Cerebellum (tissue), 4 donors: ENCODE measurements at places on chromosomes 3 and 15. TPM values are rescaled to one million over a fixed set of nuclear protein-coding genes. Genes with fewer than 3 reads are reported as not detected.

Gene FAM43A
- total RNA-seq, result 10.9 TPM

Gene GASK1A
- total RNA-seq, result 11.4 TPM

Gene CLDN1
- 0.45 TPM for total RNA-seq

Gene POLQ
- total RNA-seq, result 5.5 TPM

Gene SNAPC5
- 10.0 TPM for total RNA-seq

Gene SCAMP5
- total RNA-seq, result 49.6 TPM

- DNase-seq, result no peak
Observed at GRCh38 chr3:81744366-81744765, 17.1 kb downstream of the GBE1 start.

DNA sequence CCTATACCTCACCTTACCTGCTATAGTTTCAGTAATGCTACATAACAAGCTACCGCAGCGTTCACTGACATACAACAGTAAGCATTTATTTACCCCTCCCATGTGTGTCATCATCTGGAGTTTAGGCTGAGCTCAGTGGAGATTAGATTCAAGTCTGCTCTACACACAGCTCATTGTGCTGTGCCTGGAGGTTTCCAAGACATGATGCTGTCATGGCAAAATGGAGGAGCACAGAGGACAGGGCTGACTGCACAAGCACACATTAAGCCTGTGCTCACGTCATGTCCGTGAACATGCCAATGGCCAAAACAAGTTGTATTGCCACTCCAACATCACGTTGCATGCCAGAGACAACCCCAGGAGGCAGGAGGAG, 333.8 kb upstream of the TRIM42 start:
- no peak for DNase-seq

DNA sequence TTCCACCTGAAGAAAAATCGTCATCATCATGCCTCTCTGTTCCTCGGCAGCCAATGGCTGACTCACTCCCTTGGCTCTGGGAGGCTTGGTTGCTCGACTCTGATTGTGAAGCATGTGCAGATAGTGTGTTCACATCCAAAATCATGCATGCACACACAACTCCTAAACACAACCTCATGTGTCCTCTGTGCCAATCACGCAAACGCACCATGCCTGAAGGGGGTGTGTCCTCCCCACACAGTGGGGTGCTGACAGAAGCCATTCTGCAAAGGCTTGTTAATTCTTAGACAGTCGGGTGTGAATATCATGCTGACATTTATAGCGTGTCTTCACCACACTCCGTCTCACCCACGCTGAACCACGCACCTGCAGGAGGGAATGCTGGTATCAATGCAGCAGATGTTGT, 11.4 kb upstream of the CCDC174 start:
- DNase-seq, result no peak

DNA sequence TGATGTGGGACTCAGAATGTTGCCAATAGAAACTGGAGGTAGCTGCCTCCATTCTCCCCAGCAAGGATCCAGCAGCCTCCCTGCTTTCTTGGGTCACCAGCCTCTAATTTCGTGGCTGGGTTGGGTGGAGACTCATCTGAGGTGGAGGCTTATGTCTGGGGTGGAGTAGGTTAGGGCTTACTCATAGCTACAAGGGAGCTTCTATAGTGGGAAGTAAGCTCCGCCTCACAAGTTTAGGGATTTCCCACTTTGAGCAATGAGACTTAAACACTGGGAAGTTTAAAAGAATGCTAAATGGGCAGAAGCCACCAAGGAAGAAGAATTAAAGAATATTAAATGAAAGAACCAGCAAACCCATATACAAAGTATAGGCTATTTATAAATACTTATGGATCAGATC, 63.8 kb downstream of the GJD2 start:
- no peak for DNase-seq

- DNase-seq, result no peak
Observed at GRCh38 chr3:121431726-121432517, 113.9 kb downstream of the POLQ start.

GRCh38 chr3:125054449-125055329, 1.1 kb downstream of the HEG1 start:
- no peak for DNase-seq

GRCh38 chr15:101159936-101160815, 91.7 kb downstream of the CHSY1 start:
- DNase-seq, result no peak

DNA sequence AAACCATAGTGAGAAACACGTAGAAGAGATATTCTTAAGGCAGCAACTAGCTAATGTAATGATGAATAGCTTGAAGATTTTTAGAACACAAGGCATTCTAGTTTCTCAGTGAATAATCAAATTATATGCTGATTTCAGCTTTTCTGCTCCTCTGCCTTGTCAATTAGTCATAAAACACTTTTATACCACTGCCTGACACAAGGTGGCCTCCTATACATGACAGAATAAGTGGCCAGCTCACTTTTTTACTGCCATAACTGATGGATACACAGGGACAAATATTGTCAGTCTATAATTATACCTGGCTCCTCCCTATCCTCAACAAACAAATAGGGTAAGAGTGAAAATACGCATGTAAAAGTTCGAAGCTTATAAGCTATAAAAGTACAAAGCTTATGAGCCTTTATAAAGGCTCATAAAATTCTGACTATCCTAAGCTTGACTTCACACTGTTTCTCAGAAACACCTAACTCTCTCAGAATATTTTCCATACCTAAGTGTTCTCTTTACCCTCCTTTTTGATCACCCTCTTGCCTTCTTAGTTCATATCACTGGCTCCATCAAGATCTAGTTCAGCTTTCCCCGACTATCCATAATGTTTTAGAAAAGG, 81.6 kb downstream of the HERC1 start:
- DNase-seq, result peak; percentile 51
